ENCODE measurements at places on chromosomes 5 and 9.

DNA sequence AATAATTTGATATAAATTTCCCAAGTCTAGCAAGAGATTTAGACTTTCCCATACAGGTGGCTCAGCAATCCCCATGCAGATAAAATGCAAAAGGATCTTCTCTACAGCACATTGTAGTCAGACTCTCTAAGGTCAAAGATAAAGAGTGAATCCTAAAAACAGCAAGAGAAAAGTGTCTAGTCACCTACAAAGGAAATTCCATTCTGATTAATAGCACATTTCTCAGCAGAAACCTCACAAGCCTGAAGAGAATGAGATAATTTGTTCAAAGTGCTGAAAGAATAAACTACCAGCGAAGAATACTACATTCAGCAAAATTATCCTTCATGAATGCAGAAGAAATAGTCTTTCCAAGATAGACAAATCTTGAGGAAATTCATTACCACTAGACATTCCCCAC, 493.3 kb downstream of the PRELID2 start:
- DNase-seq: no peak

GRCh38 chr9:71904076-71904475, 6.9 kb downstream of the ABHD17B start:
- no peak for DNase-seq

DNA sequence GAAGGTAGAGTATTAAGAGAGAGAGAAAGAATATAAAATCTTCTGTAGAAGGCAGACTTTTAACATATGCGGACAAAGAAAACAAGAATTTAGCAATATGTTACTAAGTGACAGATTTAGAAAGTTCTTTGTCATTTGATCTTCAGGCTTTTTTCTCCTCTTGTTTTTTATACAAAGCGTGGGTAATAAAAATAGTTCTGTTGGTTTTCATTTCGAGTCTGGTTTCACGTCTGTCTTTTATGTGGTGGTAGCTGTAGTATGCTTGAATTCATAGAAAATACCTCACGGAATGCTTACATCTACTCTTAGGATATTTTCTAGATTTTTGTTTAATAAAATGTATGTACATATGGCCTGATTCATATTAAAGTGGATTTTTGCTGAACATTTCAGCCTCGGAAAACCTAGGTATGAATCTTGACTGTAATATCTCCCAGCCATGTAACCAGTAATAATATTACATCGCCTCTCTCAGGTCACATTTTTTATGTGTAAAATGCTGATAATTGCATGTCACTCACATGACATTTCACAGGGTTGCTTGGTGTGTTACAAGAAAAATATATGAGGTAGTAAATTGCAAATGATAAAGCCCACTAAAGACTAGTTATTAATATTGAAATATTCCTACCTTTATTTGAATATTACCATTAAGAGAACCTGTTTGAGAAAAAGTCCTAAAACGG, 72.5 kb upstream of the TAF11L2 start:
- DNase-seq: no peak

DNA sequence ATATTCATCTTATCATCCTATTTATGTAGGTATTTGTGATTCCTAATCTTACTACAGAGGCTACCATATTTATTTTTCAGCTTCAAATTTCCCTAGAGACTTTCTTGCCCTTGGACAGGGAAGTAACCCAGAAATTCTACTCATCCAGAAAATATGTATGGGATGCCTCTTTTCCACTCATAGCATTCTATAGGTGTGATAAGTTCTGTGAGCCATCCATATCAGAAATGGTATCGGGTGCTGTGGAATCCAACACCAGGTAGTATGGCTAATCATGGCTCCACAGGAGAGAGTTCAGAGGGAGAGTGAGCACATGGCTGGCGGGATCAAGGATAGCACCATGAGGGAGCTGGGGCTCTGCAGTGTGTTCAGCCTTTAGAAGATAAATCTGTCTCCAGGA, 349.3 kb upstream of the ACTBL2 start:
- no peak for DNase-seq

- no peak for DNase-seq
Observed at GRCh38 chr5:145462525-145462924, 372.6 kb downstream of the PRELID2 start.

- DNase-seq: no peak
Observed at GRCh38 chr9:122309861-122310260, 45.2 kb downstream of the MRRF start.

- no peak for DNase-seq
Observed at GRCh38 chr9:109730228-109730627, 49.8 kb upstream of the PALM2AKAP2 start.

- peak; percentile 28 for DNase-seq
Observed at GRCh38 chr5:435961-436640, 6.9 kb upstream of the EXOC3 start.

DNA sequence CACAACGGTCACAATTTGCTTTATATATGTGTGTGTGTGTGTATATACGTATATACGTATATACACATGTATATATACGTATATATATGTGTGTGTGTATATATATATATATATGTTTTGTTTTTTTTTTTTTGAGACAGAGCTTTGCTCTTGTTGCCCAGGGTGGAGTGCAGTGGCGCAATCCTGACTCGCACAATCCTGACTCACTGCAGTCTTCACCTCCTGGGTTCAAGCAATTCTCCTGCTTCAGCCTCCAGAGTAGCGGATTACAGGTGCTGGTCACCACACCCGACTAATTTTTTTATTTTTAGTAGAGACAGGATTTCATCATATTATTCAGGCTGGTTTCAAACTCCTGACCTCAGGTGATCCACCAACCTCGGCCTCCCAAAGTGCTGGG, 3.1 kb downstream of the RNF38 start:
- DNase-seq: no peak

DNA sequence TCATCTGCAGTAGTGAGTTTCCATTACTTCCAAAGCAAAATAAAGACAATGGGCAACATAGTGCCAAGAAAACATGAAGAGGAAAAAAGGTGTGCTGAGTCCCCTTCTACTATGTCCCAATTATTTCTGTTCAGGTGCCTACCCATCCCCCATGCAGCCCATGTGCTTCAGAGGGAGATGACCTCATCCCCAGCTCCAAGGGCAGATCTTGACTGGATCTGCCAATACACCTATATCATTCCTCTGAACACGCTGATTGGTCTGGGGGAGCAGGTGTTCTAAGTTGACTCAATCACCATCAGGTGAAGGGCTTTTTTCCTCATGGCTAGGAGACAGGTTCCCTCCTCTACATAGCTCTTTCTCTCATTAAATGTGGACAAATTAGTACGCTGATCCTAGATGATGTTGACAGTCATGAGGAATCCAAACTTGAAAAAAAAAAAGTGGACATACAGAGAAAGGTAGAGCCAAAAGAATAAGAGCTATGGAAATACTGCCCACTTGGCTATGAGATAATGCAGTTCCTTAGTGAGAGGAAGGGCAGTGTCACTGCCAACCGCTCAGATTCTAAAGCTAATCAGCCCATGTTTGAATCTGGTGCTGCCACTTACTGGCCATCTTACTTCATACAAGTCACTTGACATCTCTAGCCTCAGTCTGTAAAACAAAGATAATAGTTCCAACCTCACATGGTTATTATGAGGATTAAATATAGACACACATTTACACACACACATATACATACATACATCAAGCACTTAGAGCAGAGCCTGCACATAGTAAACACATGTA, 23.1 kb downstream of the PRELID2 start:
- peak; percentile 45 for DNase-seq

DNA sequence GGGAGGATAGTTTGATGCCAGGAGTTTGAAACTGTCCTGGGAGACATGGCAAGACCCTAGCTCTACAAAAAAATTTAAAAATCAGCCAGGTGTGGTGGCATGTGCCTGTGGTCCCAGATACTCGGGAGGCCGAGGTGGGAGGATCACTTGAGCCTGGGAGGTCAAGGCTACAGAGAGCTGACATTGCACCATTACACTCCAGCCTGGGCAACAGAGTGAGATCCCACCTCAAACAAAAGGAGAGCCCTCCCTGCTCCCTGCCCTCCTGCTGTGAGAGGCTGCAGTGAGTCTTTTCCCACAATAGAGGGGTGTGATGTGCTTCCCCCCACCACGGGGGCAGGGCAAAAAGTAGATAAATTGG, 10.1 kb upstream of the CCDC187 start:
- no peak for DNase-seq

DNA sequence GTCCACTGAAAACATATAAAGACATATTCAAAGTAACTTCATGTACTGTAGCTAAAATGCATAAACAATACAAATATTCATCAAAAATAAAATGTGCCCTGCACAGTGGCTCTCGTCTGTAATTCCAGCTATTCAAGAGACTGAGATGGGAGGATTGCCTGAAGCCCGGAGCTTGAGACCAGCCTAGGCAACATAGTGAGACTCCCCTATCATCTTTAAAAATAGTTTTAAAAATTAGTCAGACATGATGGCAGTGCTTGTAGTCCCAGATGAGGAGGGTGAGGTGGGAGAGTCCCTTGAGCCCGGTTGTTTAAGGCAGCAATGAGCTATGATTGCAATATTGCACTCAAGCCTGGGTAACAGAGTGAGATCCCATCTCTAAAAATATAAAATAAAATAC, 534.1 kb downstream of the ANXA1 start:
- no peak for DNase-seq

GRCh38 chr5:170315154-170315553, 17.6 kb upstream of the LCP2 start:
- no peak for DNase-seq

GRCh38 chr5:59835800-59836199, 57.7 kb downstream of the PDE4D start:
- DNase-seq: no peak

DNA sequence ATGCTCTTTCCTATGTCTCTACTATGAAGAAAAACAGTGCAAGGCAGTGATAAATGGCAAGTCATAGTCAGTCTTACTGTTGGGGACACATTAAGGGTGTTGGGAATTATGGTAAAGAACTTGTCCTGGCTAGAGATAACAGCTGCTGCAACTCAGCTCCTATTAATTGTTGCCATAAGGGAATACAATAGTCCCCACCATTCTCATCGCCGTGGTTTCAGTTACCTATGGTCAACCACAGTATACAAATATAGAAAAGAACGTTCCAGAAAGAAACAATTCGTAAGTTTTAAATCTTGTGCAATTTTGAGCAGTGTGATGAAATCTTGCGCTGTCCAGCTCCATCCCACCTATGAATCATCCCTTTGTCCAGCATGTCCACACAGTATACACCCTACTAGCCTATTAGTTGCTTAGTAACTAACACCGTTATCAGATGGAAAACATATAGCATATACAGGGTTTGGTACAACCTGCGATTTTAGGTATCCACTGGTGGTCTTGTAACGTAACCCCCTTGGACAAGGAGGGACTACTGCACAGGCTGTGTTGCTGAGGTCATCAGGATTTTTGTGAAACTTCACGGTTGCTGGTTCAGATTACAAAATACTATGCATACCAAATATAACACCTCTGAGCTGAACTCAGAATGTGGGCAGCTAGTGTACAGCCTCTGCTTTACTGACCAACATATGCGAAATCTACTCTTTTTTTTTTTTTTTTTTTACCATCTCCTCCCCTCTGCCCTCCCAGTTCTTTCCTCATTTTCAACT, 53.5 kb downstream of the ZFR start:
- DNase-seq: no peak

GRCh38 chr5:136276946-136277345, 84.0 kb upstream of the SMIM32 start:
- DNase-seq: no peak

GRCh38 chr5:151180291-151180690, 22.7 kb upstream of the ANXA6 start:
- no peak for DNase-seq
